ENCODE measurements at places on chromosomes 1 and 21.

- no peak for DNase-seq
These were observed 31.4 kb downstream of the CTH start for GRCh38 chr1:70442490-70442889.

DNA sequence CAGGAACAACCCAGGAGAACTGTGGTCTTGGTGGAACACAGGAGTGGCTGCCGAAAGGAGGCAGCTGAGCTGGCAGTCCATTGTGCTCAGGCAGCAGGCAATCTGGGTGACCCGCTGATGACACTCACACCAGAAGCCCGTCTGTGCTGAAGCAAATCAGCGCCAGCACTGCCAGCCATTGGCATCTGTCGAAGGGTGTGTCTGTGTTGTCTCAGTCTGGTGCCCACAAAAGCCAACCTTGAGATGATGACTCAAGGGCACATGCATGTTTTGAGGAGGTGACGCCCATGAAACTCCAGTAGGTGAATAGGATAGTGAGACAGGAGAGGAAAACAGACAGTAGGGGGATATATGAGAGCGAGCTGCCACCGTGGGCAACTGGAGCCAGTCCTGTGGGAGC is 167.3 kb downstream of the KAZN start:
- no peak for DNase-seq

DNA sequence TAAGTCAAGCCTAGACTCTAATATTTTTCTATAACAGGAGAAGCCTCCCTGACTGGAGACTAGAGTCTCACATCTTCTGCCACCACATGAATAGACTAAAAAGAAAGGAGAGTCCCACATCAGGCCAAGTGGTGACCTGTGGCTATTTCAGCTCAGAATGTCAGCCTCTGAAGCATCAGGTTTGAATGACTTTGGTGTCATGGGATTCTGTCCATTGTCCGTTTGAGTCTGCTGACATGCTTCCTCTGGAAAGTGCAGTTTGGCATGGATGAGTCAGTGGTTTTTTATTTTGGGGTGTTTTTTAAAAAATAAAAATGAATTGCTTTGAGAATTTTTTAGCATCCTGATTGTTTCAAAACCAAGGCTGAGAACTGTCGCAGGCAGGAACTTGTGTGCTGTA is 19.5 kb downstream of the DYRK3 start:
- DNase-seq: peak; percentile 83

- peak; percentile 71 for DNase-seq
These were observed 35.7 kb upstream of the CLSTN1 start for GRCh38 chr1:9859281-9860014.

- DNase-seq: no peak
These were observed 72.6 kb upstream of the MACF1 start for GRCh38 chr1:39131940-39132339.

- no peak for DNase-seq
These were observed 635 bp upstream of the SYNJ1 start for GRCh38 chr21:32728456-32728839.

Measured in suppressor macrophage treated with lipopolysaccharide for 1 hour (primary cell).